ENCODE measurements at places on chromosomes 4 and X. TPM values are rescaled to one million over a fixed set of nuclear protein-coding genes. Genes with fewer than 3 reads are reported as not detected.
A peak's percentile ranks its signal among the peaks of the same experiment; 100 is the strongest.

PLP1 gene
- total RNA-seq, result not detected

DNA sequence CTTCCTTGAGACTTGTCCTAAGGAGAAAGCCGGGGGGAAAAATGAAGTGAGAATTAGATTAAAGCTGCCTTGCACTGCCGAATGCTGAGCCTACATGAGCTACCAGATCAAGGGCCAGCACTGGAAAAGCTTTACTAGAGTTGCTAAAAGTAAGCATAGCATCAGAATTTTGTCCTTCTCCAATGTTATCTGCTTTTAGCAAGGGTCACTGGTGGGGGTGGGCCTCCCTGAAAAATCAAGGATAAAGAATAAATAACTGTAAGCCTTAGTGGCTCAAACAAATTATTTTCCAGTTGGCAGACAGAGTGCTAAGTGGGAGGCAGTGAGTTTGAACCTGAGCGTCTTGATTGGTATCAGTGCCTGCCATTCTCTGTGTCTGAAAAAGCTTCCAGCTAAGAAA is 310.5 kb upstream of the PITX2 start:
- no peaks in the 10 kb centered on the region for H3K4me1 ChIP-seq
- no peak for DNase-seq

SLC4A4 gene
- 0.87 TPM for total RNA-seq

- H3K27me3 ChIP-seq, result no peaks in the 10 kb centered on the region
- no peak overlapping the region for H3K4me3 ChIP-seq
- H3K36me3 ChIP-seq, result no peaks in the 10 kb centered on the region
- no peak for DNase-seq
Measured at GRCh38 chrX:40975951-40976350, 109.3 kb upstream of the USP9X start.

GIMD1 gene
- not detected for total RNA-seq

- peaks cover 3% of the 10 kb centered on the region for H3K36me3 ChIP-seq
- no peak for DNase-seq
- peak overlapping the region; percentile 89 for H3K27ac ChIP-seq
- H3K4me3 ChIP-seq, result peak overlapping the region; percentile 78
Measured at GRCh38 chr4:2962614-2963174, 512 bp downstream of the NOP14 start.

GRCh38 chr4:88826771-88827170 is 129.1 kb upstream of the NAP1L5 start:
- H3K4me3 ChIP-seq, result no peak overlapping the region
- H3K27me3 ChIP-seq, result no peaks in the 10 kb centered on the region
- no peaks in the 10 kb centered on the region for H3K4me1 ChIP-seq

- H3K27me3 ChIP-seq, result peaks cover 3% of the 10 kb centered on the region
- no peak overlapping the region for H3K27ac ChIP-seq
- no peak overlapping the region for H3K4me3 ChIP-seq
- no peaks in the 10 kb centered on the region for H3K36me3 ChIP-seq
- H3K4me1 ChIP-seq, result no peaks in the 10 kb centered on the region
Measured at GRCh38 chrX:107601326-107601725, 27.0 kb upstream of the PRPS1 start.

TEX13A gene
- total RNA-seq, result not detected

STIM2 gene
- 59.0 TPM for total RNA-seq

GRCh38 chr4:56607926-56608325 is 73.2 kb downstream of the HOPX start:
- H3K4me3 ChIP-seq, result no peak overlapping the region
- H3K36me3 ChIP-seq, result no peaks in the 10 kb centered on the region
- no peak overlapping the region for H3K27ac ChIP-seq
- H3K4me1 ChIP-seq, result no peaks in the 10 kb centered on the region
- H3K27me3 ChIP-seq, result peaks cover 7% of the 10 kb centered on the region

DNA sequence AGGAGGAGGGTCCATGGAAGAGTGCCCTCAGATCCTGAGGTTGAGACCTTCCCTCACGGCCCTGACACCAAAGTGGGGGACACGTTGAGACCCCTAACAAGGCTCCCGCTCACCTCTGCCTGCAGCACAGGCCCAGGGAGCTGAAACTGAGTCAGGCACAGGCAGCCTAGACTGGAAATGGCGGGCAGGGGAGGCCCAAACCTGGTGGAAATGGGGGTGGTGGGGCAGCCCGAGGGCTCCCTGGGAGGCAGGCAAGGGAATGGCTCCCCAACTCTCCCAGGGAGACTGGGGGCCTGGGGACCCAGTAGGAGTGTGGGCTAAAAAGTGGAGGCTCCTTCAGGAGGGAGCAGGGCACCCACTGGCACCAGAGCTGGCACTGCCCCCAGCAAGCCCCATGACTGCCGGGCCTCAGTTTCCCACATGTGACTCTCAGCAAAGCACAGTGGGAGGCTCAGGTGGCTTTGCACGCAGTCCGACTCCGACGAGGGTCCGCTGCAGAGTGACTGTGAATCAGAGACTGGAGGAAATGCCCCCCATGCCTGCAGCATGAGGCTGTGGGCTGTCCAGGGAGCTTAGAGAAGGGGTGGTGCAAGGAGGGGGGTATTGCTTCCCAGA is 5.9 kb downstream of the NKX1-1 start:
- no peak overlapping the region for H3K27ac ChIP-seq
- peaks cover 51% of the 10 kb centered on the region for H3K27me3 ChIP-seq
- no peaks in the 10 kb centered on the region for H3K36me3 ChIP-seq
- H3K4me1 ChIP-seq, result no peaks in the 10 kb centered on the region
- no peak for DNase-seq

DNA sequence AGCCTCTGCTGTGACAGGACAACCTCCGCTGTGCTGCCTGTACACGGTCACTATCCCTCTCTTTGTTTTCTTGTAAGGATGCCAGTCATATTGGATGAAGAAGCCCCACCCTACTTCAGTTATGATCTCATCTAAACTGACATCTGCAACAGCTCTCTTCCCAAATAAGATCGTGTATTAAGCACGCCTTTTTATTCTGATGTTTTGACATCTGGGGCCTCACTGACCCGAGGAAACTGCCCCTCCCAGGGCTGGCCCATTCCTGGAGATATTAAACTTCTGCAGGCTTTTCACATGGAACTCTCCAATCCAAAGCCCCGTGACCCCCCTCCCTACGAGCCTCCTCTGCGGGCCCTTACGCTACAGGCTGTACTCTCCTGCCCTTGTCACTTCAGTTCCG is 232.0 kb downstream of the ARHGAP10 start:
- no peak overlapping the region for H3K27ac ChIP-seq
- no peaks in the 10 kb centered on the region for H3K27me3 ChIP-seq
- H3K4me3 ChIP-seq, result no peak overlapping the region
- no peak for DNase-seq

DNA sequence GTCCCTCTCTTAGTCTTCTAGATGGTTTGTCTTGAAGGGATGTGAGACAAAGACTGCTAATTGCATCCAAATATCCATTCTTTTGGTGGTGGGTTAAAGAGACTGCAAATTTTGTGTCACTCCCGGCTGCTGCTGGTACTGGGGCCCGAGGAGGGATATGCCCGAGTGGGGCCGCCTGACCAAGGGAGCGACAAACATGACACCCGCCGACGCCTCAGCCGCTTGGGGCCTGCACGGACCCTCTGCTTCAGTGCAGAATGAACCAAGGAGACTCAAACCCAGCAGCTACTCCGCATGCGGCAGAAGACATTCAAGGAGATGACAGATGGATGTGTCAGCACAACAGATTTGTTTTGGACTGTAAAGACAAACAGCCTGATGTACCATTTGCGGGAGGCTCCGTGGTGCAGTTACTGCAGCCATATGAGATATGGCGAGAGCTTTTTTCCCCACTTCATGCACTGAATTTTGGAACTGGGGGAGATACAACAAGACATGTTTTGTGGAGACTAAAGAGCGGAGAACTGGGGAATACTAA is 13.6 kb upstream of the ARX start:
- H3K27ac ChIP-seq, result peak overlapping the region; percentile 67
- no peaks in the 10 kb centered on the region for H3K27me3 ChIP-seq
- H3K4me3 ChIP-seq, result no peak overlapping the region
- DNase-seq, result no peak

MAGEC2 gene
- not detected for total RNA-seq

XAGE1B gene
- 77.5 TPM for total RNA-seq

GRCh38 chrX:38214551-38215531 is 5.8 kb downstream of the SRPX start:
- no peak overlapping the region for H3K27ac ChIP-seq
- H3K4me3 ChIP-seq, result no peak overlapping the region
- H3K4me1 ChIP-seq, result no peaks in the 10 kb centered on the region
- H3K36me3 ChIP-seq, result no peaks in the 10 kb centered on the region

EMD gene
- total RNA-seq, result 84.7 TPM

DNA sequence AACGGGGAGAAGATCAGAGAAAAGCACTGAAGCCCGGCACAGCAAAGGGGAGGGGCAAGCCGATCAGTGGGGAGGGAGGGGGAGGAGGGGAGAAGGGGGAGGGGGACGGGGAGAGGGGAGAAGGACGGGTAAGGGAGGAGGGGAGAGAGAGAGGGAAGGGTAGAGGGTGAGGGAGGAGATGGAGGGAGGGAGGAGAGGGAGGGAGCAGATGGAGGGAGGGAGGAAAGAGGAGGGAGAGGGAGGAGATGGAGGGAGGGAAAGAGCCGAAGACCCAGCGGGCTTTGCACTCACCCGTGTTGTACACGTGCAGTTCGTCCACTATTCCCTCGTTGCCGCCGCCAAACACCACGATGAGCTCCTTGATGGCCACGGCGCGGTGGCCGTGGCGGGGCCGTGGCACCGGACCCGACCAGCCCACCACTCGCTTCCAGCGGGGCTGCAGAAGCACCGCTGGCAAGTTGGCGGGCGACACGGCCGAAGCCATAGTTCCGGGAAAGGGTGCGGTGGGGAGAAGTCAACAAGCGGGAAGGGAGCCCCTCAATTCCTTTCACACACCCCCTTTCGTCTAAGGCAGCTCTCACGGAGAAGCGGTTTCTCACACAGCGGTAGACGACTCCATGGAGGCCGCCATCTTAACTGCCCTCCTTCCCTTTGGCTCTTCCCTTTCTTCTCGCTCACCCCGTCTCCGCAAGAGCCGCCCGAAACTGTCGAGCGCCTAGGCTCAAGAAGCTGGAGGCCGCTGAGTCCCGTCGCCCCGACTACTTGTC is 1.1 kb downstream of the HCFC1 start:
- DNase-seq, result peak; percentile 86
- H3K27me3 ChIP-seq, result no peaks in the 10 kb centered on the region
- peak overlapping the region; percentile 86 for H3K4me3 ChIP-seq
- no peaks in the 10 kb centered on the region for H3K36me3 ChIP-seq

ZCCHC13 gene
- not detected for total RNA-seq

DNA sequence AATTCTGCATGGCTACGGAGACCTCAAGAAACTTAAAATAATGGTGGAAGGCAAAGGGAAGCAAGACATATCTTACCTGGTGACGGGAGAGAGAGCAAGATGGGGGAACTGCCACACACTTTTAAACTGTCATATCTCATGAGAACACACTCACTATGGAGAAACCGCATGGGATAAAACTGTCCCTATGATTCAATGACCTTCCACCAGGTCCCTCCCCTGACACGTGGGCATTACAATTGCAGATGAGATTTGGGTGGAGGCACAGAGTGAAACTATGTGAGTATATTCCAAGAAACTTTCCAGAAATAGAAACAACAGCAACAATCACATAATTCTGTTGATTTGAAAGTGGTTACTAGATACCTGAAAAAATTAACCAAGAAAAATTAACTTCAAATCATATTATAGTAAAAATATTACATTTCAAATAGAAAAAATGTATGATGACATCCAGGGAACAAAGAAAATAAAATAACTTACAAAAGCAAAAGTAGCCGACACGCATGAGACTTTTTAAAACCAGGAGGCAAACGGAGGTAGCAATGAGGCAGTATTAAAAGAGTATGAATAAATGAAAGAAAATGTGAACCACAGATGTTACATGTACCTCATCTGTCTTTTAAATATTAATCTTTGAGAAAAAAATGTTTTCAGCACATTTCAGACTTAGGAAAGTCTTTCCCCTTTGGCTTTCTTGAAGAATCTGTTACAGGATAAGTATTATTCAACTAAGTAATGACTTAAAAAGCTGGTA is 879.5 kb downstream of the TECRL start:
- no peaks in the 10 kb centered on the region for H3K36me3 ChIP-seq
- no peak for DNase-seq
- no peaks in the 10 kb centered on the region for H3K27me3 ChIP-seq
- H3K4me3 ChIP-seq, result no peak overlapping the region
- H3K4me1 ChIP-seq, result no peaks in the 10 kb centered on the region

ANOS1 gene
- total RNA-seq, result 0.06 TPM

DNA sequence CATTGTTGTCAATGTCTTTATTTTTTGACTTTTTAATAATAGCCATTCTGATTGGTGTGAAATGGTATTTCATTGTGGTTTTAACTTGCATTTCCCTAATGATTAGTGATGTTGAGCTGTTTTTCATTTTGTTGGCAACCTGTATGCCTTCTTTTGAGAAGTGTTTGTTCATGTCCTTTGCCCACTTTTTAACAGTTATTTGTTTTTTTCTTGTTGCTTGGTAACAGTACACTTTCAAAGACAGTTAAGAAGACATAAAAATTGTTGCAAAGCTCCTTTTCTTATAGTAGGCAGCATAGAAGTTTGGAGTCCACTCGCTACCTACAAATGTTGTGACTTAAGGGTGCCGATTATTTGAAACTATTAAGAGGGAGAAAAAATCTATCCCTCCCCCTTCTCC is 48.7 kb upstream of the SLC7A11 start:
- no peaks in the 10 kb centered on the region for H3K4me1 ChIP-seq
- no peaks in the 10 kb centered on the region for H3K36me3 ChIP-seq
- DNase-seq, result no peak
- no peak overlapping the region for H3K27ac ChIP-seq
- no peak overlapping the region for H3K4me3 ChIP-seq
- no peaks in the 10 kb centered on the region for H3K27me3 ChIP-seq

- no peak overlapping the region for H3K27ac ChIP-seq
- H3K36me3 ChIP-seq, result no peaks in the 10 kb centered on the region
Measured at GRCh38 chr4:70442474-70442873, 29.5 kb upstream of the MUC7 start.

GRCh38 chrX:46770000-46770816 is 11.3 kb upstream of the SLC9A7 start:
- H3K4me3 ChIP-seq, result no peak overlapping the region
- H3K36me3 ChIP-seq, result no peaks in the 10 kb centered on the region
- H3K27ac ChIP-seq, result no peak overlapping the region
- H3K27me3 ChIP-seq, result no peaks in the 10 kb centered on the region

DNA sequence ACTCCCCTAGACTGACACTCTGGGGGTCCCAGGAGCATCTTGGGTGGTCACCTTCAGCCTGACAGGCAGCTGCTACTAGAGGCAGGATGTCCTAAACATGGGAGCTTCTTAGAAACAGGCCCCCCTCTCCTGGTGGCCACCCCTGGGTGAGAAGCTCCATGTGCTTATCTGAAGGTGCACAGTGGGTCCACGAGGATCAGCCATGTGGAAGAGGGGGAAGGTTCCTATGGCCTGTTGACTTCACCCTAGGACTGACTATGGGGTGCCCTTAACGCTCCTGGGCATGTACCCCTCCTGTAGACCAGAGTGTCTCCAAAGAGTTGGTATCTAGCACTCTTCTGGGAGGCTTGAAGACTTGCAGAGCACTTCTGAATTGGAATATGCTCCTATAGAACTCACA is 22.9 kb upstream of the WDR1 start:
- H3K4me1 ChIP-seq, result no peaks in the 10 kb centered on the region
- H3K36me3 ChIP-seq, result no peaks in the 10 kb centered on the region
- H3K4me3 ChIP-seq, result no peak overlapping the region
- H3K27ac ChIP-seq, result no peak overlapping the region
- peaks cover 14% of the 10 kb centered on the region for H3K27me3 ChIP-seq
- no peak for DNase-seq

- no peaks in the 10 kb centered on the region for H3K36me3 ChIP-seq
- DNase-seq, result no peak
- no peak overlapping the region for H3K4me3 ChIP-seq
- no peak overlapping the region for H3K27ac ChIP-seq
Measured at GRCh38 chr4:108693211-108693610, 42.8 kb downstream of the OSTC start.

Measured in A673 (cell line).